Activated CD8-positive, alpha-beta memory T cell treated with anti-CD3 and anti-CD28 coated beads for 1 hour (primary cell): ENCODE measurements at places on chromosomes 3 and 15.

DNA sequence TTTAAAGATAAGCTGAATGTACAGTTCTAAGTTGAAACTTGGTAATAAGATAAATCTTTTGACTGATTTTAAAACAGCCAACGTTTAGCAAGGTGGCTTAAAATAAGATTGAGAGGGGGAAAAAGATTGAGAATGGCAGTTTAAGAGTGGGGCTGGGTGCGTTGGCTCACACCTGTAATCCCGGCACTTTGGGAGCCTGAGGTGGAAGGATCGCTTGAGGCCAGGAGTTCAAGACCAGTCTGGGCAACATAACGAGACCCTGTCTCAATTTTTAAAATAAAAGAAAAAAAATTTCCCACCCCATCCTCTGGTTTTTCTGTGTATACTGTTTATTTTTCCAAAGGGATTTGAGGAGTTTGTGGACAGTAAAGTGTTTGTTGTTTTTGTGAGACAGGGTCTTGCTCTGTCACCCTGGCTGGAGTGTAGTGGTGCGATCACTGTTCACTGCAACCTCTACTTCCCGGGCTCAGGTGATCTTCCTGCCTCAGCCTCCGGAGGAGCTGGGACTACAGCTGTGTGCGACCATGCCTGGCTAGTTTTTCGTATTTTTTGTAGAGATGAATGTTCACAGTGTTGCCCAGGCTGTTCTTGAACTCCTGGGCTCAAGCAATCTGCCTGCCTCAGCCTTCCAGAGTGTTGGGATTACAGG, 3.0 kb downstream of the MAPK6 start:
- DNase-seq: no peak

DNA sequence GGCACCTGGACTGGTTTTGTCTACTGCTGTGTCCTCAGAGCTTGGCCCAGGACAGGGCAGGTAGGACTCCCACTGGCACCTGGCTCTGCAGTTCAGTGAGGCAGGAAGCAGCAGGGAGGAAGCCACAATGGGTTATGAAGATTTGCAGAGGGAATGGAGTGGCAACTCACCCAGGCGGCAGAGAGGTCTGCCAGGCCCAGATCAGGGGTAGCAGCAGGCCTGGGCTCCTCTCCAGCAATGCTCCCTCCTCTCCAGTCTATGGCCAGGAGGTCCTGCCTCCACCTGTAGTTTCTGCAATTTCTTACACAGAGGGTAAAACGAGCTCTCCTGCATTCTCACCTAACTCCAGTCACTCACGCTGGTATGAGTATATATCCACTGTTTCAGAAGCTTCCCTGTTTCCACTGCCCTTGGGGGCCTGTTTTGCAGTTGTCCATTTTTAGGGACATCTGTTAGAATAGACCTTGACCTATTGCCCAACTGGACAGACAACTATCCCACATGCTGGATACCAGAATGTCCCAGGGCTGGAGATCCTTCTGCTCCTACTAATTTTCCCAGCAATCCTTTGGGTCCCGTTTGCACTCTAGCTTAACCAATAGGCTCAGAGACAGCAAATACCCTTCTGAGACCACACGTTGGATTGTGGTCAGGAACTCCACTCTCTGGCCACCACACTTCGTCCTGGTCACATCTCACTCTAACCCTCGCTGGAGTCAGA, 35.2 kb downstream of the HMCES start:
- DNase-seq: no peak

- DNase-seq: no peak
Measured at GRCh38 chr3:131807822-131808221, 227.0 kb downstream of the CPNE4 start.

- no peak for DNase-seq
Measured at GRCh38 chr3:150308037-150308319, 100.1 kb upstream of the TSC22D2 start.

- DNase-seq: no peak
Measured at GRCh38 chr3:107861904-107862303, 228.9 kb downstream of the CD47 start.

DNA sequence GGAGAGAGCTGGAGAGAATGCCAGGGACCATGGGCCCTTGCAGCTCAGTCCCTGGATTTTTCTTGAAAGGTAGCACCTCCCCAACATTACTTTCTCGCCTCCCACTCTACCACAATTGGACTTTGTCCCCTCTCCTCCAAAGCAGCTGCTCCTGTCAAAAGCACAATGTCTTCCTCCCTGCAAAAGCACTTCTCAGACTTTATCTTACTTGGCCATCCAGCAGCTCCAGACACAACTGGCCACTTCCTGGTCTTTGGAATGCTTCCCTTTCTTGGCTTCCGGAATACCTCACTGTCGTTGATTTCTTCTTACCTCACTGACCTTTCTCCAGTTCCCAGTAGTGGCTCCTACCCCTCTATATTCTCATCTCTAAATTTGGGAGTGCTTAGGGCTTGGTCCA, 134.6 kb upstream of the PROK2 start:
- no peak for DNase-seq

- no peak for DNase-seq
Measured at GRCh38 chr15:81085213-81085612, 48.9 kb upstream of the CFAP161 start.

DNA sequence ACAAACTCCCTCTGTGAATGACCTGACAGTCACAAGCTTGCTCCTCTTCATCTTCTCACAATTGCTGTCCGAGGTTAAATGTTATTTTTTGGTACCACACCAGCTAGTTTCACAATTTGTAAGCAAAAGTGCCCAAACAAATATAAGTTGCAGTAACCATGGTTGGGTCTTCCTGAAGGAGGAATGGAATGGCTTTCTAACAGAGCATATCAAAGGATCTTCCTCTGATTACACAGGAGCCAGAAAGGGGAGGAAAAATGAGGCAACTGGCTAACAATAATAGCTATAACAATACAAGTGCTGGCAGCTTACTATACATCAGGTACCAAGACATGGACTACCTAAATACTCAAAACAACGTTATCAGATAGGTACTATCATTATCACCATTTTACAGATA, 90.4 kb downstream of the WWTR1 start:
- DNase-seq: no peak

GRCh38 chr3:131883711-131884407, 151.0 kb downstream of the CPNE4 start:
- DNase-seq: no peak

- no peak for DNase-seq
Measured at GRCh38 chr3:170560717-170561382, 25.0 kb downstream of the SLC7A14 start.
